A172 (cell line): ENCODE measurements at places on chromosomes 6 and 20.

DNA sequence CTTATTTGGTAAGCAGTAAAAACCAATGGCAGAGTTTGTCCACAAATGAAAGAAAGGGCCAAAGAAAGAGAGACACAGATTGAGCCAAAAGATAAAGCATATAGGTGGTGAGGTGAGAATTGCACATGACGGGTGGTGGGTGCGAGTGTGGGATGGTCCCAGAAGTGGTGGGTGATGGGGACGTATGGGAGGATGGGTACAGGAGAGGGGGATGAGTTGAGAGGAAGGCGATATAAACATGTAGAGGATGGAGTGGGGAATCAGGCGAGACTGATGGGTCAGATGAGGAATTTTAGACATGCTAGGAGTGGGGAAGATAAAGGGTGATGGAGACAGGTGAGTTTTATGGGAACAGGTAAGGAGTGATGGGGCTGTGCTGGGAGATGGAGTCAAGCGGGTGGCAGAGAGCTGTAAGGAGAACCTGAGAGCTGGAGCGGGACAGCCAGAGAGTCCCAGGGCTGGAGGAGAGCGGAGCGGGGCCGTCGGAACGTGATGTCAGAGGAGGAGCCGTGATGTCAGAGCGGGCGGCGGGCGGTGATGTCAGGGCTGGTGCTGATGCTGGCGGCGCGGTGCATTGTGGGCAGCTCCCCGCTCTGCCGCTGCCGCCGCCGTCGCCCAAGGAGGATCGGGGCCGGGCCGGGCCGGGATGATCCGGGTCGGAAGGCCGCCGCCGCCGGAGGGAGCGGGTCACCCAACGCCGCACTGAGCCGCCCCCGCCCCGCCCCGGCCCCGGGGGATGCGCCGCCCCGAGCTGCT is at the start of gene TTBK1:
Gene TTBK1 (plus strand): TSS at position 574 of the 756 bp plus-strand sequence. CDS start 3,180 bp downstream, outside the sequence.
- no peak for DNase-seq

DNA sequence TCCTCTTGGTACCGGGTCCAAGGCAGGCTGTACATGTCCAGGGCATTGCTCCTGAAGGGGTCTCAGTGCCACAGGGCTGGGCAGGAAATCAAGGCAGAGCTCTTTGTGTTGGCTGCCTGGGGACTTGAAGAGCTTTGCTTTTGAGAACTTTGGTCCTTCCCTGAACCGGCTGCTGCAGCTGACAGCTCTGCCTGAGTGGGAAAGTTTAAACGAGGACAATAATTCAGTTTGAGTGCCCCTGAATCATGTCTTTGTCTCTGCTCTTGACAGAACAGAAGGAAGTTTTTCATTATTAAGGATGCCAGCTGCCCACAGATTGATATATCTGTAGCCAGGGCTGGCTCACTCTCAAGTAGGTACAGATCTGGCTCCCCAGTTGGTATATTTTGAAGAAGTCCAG is 56.1 kb downstream of the ANKRD6 start:
- no peak for DNase-seq

GRCh38 chr6:151451417-151451949 is 443 bp downstream of the RMND1 start:
- no peak for DNase-seq

- no peak for DNase-seq
Observed at GRCh38 chr20:34102342-34102741, 9.7 kb downstream of the EIF2S2 start.

GRCh38 chr20:62220666-62221568 is 839 bp upstream of the HRH3 start:
- no peak for DNase-seq

GRCh38 chr20:35446356-35447078 is 8.5 kb upstream of the GDF5 start:
- DNase-seq, result no peak

- DNase-seq, result no peak
Observed at GRCh38 chr6:148671085-148671484, 75.7 kb upstream of the UST start.

DNA sequence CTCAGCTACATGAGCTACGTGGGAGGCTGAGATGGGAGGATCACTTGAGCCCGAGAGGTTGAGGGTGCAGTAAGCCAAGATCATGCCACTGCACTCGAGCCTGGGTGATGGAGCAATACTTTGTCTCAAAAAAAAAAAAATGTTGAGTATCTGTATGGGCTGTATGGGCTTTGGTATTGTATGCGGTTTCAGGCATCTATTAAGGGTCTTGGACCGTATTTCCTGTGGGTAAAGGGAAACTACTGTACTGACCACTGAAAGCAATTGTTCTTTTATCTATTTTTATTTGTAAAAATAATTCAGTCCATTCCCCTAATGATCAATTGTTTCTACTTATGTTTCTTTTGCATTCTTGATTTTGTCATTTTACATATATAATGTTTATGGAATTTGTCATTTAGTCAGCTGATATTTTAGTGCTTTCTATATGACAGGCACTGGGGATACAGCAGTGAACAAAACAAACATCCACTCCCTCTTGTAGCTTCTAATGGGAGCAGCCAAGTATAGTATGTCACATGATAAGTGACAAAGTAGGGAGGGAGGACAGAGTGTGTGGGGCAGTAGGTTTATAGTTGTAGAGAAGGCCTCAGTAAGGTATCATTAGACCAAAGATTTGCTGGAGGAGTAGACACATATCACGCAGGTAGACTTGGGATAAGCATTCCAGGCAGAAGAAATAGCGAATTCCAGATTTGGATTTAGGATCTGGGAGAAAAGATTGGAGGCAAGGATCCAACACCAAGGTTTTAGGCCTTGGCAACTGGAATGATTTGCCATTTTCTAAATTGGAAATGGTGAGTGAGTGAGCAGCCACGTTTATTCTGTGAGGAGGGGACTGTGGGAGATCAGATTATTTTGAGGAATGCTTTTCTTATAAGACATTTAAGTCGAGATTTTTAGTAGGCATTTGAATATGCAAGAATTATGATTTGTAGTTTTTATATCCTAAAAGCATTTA is 6.0 kb downstream of the PCMT1 start:
- no peak for DNase-seq

DNA sequence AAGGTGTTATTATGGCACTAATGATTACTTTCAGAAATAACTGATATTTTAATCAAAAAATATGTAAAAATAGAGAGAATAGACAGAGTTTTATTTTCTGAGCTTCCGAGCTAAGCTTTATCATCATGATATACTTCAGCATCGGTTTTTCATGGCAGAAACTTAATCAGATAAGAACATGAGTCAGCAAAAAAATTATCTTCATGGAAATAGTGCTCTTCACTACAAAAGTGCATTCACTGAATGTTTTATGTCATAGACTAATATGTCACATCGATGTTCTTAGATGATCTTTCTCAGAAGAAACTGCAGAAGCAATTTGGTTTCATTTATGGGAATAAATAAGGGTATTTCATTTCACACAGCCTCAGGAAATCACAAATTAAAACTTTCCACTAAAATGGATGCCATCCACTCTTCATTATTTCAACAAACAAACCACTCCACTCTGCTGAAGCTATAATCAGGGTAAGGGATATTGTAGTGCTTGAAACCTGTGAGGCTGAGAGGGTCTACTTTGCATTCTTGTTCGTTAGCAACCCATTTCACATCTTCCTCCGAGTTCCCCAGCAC is 10.2 kb upstream of the MAP3K7 start:
- no peak for DNase-seq

DNA sequence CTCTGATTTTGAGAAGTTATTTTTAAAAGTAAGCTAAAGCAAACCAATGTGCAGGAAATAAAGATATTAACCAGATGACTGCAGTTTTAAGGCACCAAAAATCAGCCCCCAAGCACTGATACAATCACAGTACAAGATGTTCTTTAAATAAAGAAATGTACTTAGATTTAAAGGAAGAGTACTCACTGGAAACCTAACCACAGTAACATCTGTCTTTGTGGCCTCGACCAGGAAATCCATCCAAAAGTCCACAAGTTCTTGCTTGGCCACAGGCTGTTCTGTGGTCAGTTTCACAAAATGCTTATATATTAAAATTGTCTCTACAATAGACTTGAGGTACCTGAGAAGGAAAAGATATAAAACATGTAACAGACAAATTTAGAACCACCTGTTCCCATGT is 105.9 kb upstream of the MAP7 start:
- no peak for DNase-seq

DNA sequence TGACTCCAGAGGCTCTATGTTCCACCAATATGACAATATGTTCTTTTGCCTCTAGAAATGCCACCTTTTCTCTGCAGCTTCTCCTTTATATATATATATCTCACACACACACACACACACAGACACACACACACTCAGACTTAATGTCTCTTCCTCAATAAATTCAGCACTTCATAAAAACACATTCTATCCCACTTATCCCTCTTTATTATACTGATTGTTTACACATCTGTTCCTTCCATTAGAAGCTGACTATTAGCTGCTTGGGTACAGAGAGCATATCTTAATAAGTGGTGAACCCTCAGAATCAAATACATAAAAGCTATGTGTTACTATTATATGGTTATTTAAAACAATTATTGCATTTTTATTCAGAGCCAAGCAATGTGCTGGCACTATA is 23.3 kb downstream of the NRSN1 start:
- DNase-seq, result no peak

- no peak for DNase-seq
Observed at GRCh38 chr20:5377484-5377883, 60.7 kb upstream of the PROKR2 start.

DNA sequence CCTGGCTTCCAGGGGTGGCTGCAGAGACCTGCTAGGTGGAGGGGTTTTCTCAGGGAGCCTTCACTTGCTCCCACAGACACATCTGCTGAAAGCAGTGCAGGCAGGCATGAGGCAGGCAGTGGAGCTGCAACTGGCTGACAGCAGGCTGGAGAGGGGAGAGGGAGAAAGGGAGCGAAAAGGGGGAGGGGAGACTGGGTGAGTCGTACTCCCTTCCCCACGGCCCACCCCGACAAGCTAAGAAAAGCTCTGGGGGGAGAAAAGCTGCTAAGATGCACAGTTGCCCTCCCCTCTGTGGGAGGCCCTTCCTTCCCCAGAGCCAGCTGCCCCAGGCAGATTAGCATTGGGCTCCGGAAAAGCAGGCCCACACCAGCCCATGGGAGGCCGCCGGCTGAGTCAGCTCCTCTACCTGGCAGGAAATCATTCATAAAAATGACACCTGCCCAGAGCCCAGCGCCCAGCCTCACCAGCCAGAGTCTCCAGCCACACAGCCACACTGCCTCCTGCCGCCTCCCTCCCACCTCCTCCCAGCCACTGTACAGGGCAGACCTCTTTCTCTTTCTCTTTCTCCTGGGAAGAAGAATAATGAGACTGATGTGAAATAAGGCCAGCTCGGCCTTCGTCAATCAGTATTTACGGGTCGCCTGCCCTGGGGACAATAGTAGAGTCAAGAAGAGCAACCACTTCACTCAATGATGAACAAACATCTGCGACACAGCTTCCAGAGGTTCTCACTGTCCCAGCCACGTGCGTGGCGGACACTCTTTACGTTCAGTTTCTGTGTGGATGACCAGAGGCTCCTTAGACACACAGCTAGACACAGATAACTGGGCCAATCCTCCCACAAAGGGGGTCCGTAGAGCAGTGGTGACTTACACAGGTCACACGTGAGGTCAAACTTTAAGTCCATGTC is 7.7 kb upstream of the C20orf203 start:
- peak; percentile 66 for DNase-seq

GRCh38 chr6:149012040-149012545 is 265.3 kb downstream of the UST start:
- DNase-seq, result peak; percentile 97
